ENCODE measurements at places on chromosomes 3 and 15.

DNA sequence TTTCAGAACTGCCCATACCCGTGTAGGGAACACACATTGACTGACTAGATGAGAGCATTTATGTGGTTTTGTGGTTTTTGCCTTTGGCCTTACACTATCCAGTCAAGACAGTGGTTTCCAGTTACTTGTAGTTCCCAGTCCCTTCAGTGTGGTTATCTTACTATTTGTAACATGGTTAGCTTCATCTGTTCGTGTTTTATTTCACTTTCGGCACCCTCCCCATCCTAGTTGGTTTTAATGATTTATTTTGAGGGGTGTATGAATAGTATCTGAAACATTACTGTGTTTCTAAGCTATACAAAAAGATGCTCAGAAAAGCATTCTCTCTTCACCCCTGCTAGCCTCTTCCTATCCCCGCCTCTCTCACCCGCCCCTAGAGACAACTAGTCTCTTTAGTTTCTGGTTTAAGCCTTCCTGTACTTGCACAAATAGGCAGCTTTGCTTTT, 14.1 kb downstream of the LYSMD4 start:
- DNase-seq, result no peak

DNA sequence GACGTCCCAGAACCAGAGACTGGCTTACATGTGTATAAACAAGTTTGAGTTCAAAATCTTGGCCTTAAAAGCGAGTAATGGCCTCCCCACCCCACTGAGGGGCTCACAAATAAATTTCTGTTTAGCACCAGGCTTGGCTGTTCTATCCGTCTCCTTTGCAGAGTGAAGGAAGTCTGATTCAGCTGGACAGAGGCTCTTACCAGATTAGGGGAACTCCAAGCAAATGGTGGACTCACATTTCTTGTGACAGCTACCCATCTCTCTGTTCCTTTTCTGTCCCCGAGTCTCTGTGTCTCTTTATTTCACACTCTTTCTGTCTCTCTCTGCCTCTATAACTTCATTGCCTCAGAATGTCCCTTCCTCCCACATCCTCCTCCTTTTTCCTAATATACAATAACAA, 62.7 kb downstream of the DGKG start:
- DNase-seq, result no peak

GRCh38 chr3:90095811-90096210, 988.4 kb downstream of the EPHA3 start:
- peak; percentile 13 for DNase-seq

- peak; percentile 24 for DNase-seq
Measured at GRCh38 chr15:79154483-79155135, 64.0 kb upstream of the RASGRF1 start.

DNA sequence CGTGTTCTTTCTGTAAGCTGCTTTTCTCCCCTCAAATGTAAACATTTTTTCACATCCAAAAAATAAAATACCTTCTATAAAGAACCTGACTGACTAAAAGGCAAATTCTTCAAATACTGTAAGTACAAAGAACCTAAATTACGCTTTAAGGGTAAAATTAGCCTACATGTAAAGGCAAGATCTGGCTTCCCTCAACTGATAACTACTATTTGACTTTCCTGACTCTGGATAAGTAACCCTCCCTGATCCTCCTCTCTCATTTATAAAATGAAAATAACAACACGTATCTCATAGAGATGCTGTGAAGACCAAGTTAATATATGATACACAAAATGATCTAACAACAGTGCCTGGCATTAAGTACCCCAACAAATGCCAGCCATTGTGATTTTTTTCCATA, 12.2 kb downstream of the ADAM10 start:
- DNase-seq, result no peak

DNA sequence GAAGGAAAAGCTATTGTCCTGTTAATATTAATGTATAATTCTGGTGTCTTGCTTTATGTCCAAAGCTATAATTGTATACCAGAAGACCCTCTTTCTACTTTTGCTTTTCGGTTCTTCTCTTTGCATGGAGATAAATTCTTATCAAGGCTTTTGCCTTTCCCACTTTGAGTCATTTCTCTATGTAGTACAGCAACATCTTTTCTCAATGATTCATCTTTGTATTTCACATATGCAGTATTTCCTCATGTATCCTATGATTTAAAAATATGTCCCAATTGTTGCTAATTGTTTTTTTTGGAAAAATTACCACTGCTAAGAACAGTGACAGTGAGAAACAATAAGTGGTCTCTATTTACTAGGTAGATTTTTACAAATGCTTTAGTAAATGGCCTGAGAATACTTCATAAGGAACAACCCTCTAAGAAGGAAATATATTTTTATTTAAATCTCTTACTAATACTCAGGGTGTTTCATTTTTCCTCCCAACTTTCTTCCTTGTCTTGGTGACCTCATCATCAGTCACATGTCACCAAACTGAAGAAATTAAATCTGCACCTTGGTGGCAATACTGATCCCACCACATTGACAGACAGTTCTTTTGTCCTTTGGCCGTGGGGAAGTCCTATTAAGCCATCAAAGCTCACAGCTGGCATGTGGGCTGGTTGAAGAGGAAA, 290.6 kb downstream of the SATB1 start:
- no peak for DNase-seq

DNA sequence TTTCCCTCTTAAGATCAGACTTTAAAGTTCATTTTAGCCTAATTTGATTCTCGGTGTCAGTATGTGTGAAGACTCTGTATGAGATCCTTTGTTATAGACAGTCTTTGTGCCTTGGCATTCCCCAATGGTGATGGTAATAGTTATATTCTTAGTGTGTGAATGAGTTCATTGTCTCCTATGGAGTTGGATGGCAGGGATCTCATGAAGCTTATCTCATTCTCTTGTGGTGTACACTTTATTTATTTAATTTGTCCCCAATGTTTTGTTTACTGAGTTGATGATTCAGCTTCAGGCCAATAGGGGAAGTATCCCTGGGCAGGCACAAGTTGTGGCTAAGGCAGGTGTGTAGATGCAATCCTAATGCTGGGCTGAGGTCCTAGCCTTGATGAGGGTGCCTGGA, 222.0 kb upstream of the DPPA4 start:
- DNase-seq, result no peak

DNA sequence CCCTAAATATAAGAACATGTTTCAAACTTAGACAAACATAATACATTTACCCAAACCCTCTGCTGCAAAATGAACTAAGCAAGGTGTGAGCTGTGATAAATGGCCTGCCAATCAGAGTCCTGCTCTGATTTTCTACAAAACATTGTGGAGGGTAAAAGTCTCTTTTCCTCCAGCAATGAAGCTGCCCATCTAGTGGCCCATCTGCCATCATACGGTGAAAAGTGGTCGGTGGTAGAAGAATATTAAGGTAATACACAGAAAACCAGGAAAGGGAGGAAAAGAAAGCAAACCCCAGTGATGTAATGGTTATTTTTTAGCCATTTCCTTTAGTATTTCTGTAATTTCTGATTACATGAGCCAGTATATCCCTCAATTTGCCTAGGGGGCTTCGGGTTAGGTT, 838.1 kb downstream of the TBL1XR1 start:
- no peak for DNase-seq

DNA sequence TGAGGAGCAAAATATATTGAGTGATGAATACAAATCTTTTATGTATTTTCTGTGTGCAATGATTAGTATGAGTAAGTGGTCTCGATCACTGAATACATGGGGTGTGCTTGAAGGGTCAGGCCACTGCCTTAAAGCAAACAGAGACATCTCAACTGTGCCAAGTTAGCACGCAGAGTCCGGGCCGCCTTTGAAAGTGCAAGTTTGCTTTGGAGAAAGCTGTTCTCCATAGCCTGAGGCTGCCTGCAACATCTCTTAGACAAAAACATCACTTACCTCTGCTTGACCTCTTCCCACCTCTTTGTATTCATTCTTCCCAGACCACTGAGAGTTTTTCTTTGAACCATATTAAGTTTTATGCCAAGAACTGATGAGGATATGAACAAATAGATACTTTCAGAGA, 267.0 kb downstream of the ZBTB20 start:
- no peak for DNase-seq

DNA sequence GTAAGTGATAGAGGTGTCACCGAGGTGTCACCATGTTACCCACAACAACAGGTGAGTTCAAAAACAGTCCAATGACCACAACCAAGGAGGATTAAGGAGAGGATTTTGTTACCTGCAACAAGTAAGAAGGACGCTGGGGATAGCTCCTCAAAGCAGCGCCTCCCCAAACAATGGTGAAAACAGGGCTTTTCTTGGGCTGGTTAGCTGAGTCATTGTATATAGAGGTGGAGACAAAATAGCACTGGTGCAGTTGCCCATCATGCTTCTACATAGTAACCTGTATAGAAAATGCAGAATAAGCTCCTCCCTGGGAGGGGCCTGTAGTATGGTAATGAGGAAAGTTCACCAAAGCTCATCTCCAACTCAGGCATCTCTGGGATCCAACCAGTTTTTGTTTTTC, 116.9 kb upstream of the EIF1B start:
- no peak for DNase-seq

DNA sequence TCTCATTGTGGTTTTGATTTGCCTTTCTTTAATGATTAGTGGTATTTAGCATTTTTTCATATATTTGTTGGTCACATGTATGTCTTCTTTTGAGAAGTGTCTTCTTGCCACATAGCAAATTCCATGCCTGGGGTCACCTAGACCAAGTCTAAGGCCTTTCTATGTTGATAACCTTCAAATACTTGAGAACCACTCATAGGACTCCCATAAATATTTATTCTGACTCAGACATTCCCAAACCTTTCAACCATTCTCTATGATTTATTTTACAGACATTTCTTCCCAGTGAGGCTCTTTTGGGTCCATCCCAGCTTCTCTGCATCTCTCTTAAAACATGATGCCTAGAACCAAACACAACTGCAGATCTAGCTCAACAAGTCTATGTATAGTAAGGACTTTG, 69.2 kb downstream of the ATP8B4 start:
- DNase-seq, result no peak

GRCh38 chr3:50258979-50259378, 10.0 kb upstream of the SEMA3B start:
- peak; percentile 21 for DNase-seq

DNA sequence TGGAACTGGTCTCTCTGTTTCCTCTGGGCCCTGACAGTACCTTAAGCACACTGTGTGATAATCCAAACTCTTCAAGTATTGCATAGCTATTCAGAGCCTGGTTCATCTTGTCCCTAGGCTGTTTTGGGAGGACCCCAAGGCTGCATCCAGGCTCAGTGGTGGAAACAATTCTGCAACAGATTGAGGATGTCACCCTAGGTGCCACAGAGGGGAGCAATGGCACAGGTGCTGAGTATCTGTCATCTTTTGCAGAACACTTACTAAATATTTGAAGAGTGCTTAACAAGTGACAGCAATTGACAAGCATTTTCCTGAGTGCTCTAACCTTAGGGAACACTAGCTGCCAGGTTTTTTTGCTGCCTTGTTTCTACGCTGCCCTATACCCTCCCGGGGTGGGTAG, 27.8 kb downstream of the STARD5 start:
- DNase-seq, result no peak

GRCh38 chr3:129836381-129837064, 57.0 kb downstream of the TMCC1 start:
- no peak for DNase-seq

- no peak for DNase-seq
Measured at GRCh38 chr3:194936659-194937058, 251.0 kb downstream of the FAM43A start.

GRCh38 chr15:32886459-32886858, 168.7 kb downstream of the GREM1 start:
- no peak for DNase-seq

DNA sequence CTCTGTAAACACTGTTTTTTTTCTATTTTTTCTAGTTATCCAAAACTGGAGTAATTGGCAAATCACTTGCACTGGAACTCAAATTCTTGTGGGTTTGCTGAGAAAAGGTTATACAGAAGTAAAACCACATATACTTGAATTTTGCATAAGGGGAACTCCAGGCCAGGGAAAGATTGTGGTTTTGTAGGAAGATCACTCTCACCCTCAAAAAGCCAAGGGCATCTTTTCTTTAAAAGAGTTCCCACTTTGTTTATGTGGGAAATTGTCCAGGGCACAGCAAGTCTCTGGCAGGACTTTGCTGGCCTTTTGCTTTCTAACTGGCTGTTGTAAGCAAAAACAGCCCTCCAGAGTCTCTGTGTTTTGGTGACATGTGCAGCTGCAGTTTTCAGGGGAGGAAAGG, 340.3 kb upstream of the RBMS3 start:
- DNase-seq, result peak; percentile 19

GRCh38 chr3:63343674-63344073, 65.6 kb downstream of the SYNPR start:
- DNase-seq, result peak; percentile 91

DNA sequence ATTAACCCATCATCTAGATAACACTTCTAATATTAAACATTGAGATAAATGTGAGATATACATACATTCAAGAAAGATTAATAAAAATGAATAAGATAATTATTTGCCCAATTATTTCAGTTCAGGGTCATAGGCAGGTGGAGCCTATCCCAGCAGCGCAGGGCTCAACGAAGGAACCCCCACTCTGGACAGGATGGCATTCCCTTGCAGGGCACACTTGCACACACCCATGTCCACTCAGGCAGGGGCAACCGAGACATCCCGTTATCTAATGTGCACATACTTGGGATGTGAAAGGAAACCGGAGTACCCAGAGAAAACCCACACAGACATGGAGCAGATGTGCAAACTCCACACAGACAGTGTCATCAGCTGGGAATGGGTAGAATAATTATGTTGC, 175.4 kb upstream of the CMC1 start:
- DNase-seq, result no peak

GRCh38 chr3:123068601-123069381, 2.0 kb downstream of the PDIA5 start:
- no peak for DNase-seq

DNA sequence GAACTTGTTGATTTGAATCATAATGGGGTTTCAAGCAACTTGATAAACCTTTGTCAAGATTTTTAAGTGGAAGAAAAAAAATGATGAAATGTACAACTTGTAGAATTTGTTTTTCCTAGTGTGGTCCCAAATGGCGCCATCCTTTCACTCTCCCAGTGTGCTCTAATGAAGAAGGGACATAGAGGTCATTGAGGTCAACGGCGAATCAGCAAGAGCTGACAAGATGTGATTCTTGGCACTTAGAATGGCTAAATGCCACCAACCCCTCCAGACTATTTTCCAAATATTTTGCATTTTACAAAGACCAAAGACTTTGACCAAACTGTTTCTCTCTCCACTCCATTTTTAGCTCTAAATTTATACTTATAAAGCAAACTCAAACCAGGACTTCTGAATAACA, 320.2 kb upstream of the MME start:
- no peak for DNase-seq

DNA sequence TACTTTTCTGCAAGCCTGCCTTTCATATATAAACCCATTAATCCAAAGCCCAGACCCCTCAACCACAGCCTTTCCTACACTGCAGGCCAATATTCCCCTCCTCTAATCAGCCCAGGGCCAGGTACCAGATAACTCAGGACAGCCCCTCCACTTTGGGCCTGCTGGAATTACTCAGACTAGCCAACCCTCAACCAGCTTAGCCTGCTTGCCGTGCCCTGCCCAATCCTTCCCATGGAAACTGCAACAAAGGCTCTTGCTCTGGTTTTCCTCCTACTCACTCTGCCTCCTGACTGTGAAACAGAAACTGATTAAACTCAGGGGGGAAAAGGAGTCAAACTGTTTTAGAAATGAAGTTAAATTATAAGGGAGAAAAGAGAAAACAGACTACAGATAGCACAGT, 248.1 kb downstream of the KLF13 start:
- no peak for DNase-seq
